ENCODE measurements at places on chromosomes 13 and 19.

DNA sequence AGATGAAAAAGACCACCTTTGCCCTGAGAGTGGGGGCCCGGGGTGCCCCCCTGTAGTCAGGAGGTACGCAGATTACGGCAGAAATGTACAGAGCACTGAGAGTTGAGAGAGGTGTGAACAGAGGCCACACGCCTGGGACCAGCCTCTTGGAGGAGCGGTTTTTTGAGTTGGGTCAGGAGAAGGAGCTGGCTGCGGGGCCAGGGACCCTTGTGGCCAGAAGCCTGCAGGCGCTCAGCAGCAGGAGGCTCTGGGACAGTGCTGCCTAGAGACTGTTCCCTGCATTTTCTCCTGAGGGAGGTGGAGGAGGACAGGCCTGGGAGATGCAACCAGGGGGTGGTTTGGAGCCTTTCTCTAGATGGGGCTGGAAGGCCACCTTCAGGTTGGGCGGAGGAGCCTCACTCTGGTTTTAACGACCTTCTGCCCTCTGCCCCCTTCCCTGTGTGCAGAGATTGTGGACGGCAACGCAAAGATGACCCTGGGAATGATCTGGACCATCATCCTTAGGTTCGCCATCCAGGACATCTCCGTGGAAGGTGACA is 39.7 kb downstream of the CAPN12 start:
- no peak for DNase-seq

- DNase-seq, result no peak
Observed at GRCh38 chr13:26971990-26972887, 199.4 kb downstream of the USP12 start.

- DNase-seq, result no peak
Observed at GRCh38 chr19:33384983-33385382, 11.5 kb downstream of the CEBPG start.

GRCh38 chr13:71240911-71241310 is 626.1 kb downstream of the DACH1 start:
- no peak for DNase-seq

DNA sequence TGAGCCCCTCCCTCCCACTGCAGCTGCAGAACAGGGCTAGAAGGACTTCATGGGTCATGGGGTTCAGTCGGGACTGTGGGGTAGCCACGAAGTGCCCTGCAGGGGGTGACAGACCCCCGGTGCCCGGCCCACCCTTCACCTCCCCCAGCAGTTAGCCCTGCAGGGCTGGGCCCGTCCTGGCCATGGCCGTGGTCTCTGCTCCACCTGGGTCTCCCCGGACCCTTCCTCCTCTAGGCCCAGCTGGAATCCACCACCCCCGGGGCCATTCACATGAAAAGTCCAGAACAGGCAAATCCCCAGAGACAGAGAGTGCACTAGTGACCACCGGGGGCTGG is 17.3 kb downstream of the MKNK2 start:
- no peak for DNase-seq

GRCh38 chr13:40220299-40220935 is 446.0 kb downstream of the FOXO1 start:
- no peak for DNase-seq

- DNase-seq, result no peak
Observed at GRCh38 chr19:2727640-2727944, 6.4 kb upstream of the DIRAS1 start.

All from D721Med (cell line).